A673 (cell line): ENCODE measurements at places on chromosomes 1 and 21.

DNA sequence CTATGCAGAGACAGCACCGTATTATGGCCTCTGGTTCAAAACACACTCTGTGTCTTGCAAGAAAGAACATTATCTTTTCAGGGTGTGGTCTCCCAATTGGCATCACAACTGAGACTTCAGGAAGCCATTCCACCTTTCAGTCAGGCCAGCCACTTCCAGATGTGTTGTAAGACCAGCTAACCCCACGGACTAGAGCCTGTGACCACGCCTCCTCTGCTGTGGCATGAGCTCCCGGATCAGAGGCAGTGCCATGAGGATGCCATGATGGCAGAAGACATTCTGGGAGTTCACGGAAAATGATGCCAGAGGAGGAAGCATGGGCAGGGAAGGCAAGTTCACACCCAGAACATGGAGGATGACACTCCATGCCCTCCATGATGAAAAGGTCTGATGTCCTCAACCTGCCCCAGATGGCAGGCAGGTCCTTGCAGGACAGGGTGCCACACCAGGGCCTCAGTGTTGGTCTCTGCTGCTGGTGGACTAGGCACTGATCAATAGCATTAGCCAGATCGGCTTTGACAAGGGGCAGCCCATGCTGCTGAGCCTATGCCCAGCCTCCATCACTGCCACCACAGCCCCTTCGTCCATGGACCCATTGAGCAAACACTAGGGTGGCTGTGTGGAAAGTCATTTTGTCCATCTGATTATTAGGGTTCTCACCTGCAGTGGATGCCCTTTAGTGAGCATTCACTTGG is 341.6 kb downstream of the MATN1 start:
- DNase-seq = no peak

- no peak for DNase-seq
Measured at GRCh38 chr1:175555266-175555665, 188.1 kb downstream of the TNR start.

DNA sequence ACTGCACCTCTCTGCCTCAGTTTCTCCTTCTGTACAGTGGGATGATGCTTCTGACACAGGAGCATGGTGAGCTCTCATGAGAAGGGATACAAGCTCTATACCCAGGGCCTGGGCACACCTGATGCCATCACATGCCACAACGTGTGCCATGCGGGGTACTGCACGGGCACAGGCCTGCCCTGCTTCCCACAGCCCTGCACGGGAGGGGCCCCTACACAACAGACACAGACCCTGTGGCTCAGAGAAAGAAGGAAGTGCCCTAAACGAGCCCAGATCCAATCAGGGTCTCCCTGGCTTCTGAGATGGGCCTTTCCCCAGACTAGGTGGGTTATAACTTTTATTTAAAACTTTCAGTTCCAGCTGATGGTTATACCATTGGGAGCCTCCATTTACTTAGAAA is 24.6 kb downstream of the C2CD2 start:
- no peak for DNase-seq

GRCh38 chr1:81876901-81877733 is 76.4 kb downstream of the ADGRL2 start:
- no peak for DNase-seq

GRCh38 chr1:116386042-116386441 is 13.0 kb downstream of the ATP1A1 start:
- DNase-seq = no peak

DNA sequence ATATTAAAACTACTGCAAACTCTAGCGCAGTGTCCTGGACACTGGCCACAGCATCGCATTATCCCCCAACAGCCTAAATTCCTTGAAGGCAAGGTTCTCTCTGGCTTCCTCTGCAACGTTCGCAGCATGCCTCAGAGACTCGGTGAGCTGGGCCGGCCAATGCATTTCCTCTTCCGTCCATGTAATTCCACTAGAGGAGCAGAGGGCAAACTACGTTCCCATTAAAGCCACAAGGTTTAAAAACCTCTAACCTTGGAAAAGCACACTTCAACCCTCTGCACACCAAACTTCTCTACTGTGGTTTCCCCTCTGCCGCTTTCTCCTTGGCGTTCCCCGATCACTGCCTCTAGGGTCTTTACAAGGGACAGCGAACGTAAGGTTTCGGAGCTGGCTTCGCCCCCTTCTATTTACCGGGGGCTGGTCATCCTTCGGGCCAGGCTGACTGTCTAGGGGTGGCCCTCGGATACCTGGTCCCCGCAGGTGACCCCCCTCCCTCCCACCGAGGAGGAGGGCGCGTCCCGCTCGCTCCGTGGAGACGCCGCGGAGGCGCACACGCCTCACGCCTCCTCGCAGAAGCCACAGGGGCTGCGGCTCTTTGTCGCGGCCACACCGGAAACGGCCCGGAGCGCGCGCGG is 456 bp upstream of the SMYD2 start:
- DNase-seq = no peak

- no peak for DNase-seq
Measured at GRCh38 chr1:198253259-198253658, 96.5 kb downstream of the NEK7 start.

- no peak for DNase-seq
Measured at GRCh38 chr1:94715321-94715720, 104.8 kb upstream of the SLC44A3 start.

DNA sequence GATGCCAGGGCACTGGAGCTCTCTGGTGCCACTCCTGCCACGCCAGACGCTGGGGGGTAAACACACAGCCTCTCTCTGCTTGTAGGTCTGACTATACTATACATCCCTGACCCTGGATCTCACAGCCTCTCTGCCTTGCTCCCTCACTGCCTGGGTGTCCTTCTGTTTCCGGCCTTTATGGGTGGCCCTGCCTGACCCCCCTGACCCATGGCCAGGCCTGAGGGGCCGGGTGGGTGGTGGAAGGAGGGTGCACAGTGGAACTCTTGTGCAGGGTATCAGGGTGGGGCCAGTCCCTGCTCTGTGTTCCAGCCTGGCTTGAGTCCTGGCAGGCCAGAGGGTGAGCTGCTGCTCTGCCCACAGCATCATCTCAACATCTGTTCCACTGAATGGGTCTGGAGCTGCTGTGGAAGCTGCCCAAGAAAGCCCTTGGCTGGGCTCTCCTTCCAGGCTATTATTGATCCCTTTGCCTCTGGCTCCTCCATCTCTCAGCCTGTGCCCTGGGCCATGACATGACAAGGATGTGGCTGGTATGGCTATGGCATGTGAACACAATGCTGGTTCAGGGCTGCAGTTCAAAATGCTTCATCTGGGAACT is 17.2 kb upstream of the SYNC start:
- DNase-seq = no peak

GRCh38 chr21:22871692-22872091 is 1873.5 kb downstream of the NCAM2 start:
- peak; percentile 4 for DNase-seq

DNA sequence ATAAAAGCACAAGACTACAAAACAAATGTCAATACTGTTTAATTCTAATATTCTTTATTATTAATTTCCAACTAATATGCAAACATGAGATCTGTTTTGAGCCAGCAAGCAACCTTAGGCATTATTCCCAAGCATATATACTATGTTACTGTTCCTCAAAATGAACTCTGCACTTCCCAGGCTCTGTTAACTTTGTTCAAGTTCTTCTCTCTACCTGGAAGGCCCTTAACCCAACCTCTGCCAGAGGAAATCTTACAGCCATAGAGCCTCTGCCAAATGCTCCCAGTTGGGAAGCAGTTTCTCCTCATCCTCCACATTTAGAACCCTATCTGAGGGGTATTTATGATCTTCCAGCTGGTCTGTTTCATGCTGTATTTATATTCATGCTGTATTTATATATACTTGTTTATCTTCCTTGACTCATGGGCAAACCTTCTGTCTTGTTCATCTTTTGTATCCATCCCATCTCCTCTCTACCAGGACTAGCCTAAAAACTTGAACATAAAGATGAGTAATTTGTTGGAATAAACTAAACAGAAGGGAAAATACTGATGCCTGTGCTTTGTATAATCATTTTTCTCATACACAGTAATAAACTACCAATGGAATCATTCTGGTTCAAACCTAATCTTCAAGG is 5.3 kb downstream of the IVNS1ABP start:
- no peak for DNase-seq

- no peak for DNase-seq
Measured at GRCh38 chr1:156153362-156153761, at the start of gene SEMA4A. TSS of gene SEMA4A (plus strand) at chr1:156153585. CDS start at chr1:156154579, 994 bp downstream.

DNA sequence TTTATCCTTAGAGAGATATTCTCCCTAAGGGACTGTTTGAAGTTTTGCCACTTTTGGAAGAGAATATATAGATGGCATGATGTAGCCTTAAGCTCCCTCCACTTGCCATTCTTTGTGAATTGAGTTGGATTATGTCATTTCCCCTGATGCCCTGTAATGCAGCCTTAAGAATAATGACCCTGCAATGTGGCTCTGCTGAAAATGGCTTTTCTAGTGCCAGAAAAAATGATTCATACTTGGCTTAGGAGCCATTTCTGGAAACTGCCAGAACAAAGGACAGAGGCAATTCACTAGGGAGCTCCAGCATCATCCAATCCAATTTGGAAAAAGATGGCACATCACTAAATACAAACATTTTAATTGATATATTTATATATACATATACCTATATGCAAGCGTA is 265.3 kb downstream of the SPATA17 start:
- DNase-seq = peak; percentile 26

DNA sequence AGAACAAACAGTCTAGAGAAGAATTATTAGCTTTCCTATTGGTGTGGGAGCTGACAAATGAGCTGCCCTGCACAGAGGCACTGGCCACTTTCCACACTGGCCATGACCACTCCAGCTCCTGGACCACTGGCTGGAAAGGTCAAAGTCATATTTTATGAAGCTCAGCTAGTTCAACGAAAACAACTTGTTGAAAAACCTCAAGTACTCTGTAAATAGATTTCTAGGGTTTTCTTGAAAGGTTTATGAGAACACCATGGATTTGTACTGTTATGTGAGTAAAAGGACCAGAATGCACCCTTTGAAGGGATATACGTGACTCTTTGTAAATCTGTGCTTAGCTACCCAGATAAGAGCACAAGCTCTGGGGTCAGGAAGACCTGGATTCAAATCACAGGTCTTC is 54.5 kb upstream of the FGGY start:
- DNase-seq = no peak

DNA sequence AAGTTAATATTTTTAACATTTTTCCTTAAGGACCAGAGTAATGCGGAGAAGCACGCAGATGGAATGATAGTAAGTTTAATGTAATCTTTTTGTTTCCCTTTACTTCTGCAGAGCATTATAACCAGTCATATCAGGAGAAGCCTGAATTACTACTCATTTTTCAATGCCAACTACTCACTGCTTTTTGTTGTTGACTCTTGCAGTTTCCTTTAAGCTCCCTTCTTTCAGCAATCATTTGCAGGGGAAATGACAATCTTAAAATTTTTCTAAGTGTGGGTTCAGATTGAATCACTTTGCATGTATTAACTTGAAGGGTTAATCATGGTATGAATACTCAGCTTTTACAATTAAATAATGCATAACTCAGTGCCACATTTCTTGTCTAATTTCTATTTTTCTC is 122.2 kb downstream of the NRDC start:
- DNase-seq = no peak

DNA sequence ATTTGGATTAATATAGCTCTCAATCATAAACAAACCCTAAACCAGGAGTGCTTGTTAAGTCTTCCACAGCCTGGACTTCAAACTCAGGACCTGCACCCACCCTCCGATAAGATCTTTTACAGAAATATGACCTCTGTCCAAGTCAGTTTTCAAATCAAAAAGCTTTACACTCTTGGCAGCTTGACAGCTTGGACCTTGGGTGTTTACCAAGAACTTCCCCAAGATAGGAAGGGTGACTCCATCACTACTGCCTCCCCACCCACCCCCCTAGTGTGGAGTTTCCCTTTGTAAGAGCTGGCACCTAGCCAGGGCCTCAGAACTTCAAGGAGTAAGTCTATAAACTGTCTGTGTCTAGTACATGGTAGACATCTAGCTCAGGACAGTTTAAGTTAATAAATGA is 9.6 kb downstream of the BCAR3 start:
- DNase-seq = no peak

DNA sequence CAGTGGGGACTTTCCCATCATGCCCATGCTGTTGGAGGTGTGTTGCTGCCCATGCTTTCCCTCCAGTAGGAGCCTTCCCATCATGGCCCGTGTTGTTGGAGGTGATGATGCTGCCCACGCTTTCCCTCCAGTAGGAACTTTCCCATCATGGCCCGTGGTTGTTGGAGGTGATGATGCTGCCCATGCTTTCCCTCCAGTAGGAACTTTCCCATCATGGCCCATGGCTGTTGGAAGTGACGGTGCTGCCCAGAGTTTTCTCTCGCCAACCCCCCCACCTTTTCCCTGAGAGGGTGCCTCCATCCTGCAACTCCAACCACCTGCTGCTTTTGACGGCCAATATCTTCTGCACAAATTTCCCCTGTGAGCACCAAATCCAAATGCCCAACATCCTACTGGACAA is 205.7 kb downstream of the TOMM20 start:
- no peak for DNase-seq

- no peak for DNase-seq
Measured at GRCh38 chr1:160520999-160521398, 2.1 kb downstream of the SLAMF6 start.

- no peak for DNase-seq
Measured at GRCh38 chr21:18940791-18941190, 537.2 kb upstream of the TMPRSS15 start.

GRCh38 chr1:170049176-170049800 is 25.2 kb downstream of the KIFAP3 start:
- DNase-seq = no peak

DNA sequence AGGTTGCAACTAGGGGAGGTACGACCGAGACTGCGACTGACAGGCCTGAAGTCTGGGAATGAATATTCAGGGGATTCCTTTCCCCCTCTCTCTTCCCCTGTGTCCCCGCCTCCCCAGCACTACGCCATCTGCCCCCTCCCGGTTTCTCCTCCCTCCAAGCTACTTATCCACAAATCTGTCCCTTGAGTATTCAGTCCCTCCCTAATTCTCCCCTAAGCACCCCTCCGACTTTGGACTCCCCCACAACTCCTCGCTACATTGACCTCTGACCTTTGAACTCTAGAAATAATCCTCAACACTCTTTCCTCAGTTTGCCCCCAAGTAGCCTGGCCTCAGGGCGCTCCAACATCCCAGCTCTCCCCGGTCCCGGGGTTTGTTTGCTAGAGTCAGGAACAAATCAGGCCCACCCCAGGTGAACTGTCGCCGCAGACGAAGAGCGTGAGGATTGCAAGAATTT is 393 bp downstream of the LYSMD1 start:
- peak; percentile 88 for DNase-seq

DNA sequence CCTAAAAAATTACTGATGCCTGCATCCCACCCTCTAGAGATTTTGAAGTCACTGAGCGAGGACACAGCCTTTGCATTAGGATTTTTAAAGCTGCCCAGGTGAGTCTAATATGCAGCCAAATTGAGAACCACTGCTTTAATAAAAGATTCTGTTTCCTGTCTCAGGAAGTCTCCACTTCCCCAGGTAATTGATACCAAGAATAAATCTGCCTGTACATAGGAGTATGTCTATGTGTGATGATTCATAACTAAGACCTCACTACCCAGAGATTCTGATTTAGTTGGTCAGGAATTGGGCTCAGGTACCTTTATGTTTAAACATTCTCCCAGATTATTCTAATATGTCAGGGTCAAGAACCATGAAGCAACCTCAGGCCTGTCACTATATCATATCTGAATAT is 108.8 kb upstream of the ARTN start:
- DNase-seq = no peak

GRCh38 chr1:50218344-50219120 is 109.8 kb downstream of the ELAVL4 start:
- DNase-seq = no peak
